ENCODE measurements at places on chromosomes 2 and 18.

DNA sequence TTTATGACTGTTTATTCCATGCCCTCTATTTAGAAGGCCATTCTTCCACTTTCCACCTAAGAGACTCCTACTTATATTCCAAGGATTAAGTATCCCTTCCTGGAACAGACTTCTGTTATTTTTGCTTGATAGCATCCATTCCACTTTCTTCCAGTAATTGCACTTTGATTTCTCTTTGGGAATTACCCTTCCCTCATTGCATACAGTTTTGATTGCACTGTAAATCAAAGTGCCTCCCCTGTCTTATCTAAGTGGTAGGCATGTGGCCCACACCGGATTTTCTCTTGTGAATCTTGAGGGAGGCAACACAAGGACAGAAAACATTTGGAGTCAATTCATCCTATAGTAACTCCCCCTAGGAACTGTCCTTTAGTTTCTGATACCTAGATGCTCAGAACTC lies 120.4 kb downstream of the PDE11A start:
- no peak for DNase-seq

GRCh38 chr2:45852450-45853150 lies 201.1 kb downstream of the PRKCE start:
- DNase-seq: peak; percentile 32

GRCh38 chr2:64763126-64763525 lies 109.4 kb upstream of the SERTAD2 start:
- DNase-seq: no peak

- DNase-seq: no peak
Observed at GRCh38 chr2:148362144-148362796, 282.3 kb upstream of the EPC2 start.

DNA sequence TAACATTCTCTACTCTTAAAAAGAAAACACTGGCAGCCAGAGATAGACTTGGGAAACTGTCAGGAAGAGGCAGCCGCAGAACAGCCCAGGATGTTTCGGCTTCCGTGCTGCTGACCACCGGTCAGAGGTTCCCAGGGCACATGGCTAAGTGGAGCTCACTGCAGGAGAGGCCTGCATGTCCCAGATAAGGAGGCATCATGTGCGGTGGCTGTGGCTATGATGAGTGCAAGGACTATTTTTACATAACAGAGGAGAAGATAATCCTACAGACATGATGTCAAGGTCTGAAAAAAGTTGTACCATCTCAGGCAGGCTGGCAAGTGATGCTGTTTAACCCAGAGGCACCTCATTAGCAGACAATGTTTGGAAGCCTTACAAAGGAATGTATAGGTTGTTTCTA lies 252.3 kb downstream of the CYRIA start:
- no peak for DNase-seq

- DNase-seq: no peak
Observed at GRCh38 chr2:233338812-233339368, 15.4 kb upstream of the DGKD start.

GRCh38 chr2:231554327-231554726 lies 24.1 kb upstream of the NMUR1 start:
- DNase-seq: no peak

- DNase-seq: no peak
Observed at GRCh38 chr2:220556658-220557057, 929.2 kb downstream of the SLC4A3 start.

- no peak for DNase-seq
Observed at GRCh38 chr2:176463546-176463945, 194.3 kb downstream of the MTX2 start.

GRCh38 chr18:22778996-22779395 lies 154.1 kb upstream of the RBBP8 start:
- no peak for DNase-seq

- no peak for DNase-seq
Observed at GRCh38 chr2:20322527-20323300, 27.9 kb downstream of the PUM2 start.

DNA sequence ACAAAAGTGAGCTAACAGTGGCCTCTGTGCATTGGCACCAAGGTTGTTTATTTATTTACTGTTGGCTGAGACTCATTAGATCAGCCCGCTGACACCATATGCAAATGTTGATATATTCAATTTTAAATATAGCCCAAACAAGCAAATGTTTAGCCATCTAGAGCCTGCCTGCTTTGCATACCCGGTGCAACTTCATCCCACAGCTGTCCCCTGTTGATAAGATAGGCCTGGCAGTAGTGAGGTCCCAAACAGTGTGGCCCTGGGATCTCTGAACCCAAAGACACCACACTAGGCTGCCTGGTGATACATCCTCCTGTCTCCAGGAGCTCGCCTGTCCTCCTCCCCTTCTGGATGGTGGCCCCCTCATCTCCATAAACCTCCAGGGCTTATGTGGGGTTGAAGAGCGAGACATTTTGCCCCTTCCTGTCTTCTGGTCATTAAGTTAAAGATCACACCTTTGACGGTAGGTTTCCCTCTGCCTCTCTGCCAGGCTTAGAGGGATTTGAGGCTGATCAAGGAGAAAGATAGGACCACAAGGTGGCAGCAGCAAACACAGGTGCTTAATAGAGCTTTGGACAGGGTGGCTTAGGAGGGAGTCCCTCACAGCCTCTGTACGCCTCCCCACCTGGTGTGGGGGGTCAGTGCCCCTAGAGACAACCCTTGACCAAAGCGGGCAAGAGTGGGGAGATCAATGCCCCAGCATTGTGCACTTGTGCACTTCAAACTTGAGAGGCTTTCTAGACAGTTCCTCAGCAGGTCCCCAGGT lies 23.7 kb upstream of the MYO5B start:
- DNase-seq: no peak

GRCh38 chr2:178204977-178205376 lies 10.7 kb downstream of the OSBPL6 start:
- DNase-seq: no peak

DNA sequence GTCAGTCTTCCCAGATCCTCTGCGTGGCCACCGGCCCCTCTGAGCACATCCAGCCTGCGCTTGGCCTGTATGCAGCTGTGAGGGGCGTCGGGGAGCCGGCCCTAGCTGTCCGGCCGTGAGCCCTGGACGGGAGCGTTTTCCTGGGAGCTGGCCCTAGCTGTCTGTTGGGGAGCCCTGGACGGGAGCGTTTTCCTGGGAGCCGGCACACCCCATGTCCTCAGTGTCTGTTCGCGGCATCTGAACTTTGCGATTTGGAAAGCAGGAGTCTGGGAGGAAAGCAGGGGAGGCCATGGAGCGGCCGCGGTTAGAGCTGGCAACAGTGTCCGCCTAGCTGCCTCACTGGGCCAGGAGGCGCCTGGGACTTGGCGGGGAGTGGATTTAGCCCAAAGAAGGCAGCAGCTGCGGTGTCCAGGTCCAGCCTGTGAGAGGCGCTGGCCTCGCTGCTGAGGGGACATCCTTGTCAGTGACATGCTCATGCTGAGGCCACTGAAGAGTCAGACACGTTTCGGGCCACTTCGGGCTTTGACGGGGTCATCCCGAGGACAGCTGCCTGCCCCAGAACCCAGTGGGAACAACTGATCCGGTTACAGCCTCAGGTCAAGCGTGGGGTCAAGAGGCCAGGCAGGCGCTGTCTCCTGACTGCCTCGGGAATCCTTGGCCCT lies 75.8 kb downstream of the KCNG2 start:
- DNase-seq: no peak

DNA sequence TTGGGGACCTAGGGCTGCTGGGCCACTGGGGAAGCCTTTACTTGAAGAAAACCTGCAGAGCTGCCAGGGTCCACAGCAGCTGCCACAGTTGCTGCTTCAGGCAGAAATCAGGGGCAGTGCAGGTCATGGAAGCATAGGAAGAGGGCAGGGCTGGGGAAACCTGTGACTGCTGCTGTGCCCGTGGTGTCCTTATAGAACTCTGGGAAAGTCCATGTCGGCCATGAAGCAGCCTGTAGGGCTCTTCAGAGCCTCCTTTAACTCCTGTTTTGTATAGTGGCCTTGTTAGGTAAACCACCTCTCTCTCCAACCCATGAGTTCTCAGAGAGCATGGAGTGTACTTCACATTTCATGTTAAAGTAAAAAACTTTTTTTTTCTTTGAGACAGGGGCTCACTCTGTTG lies 62.1 kb downstream of the SMAD4 start:
- no peak for DNase-seq

GRCh38 chr2:43050866-43051265 lies 175.5 kb downstream of the ZFP36L2 start:
- no peak for DNase-seq

DNA sequence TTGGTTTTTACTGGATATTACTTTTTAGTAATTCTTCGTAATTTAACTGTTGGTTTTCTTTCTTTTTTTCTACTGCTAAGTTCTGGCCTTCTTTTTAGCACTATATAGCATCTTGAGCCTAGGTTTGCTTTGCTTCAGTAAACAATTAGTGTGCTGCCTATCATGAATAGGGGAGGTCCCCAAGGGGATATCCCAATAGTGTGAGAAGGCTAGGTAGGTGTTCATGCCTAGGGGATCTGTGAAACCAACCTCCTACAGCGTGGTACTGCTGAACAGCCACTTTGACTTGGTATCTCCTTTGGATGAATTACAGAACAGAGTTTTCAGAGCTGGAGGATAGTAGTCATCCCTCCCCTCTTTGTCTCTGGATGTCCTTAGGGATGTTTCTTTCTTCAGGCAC lies 310.2 kb upstream of the HNMT start:
- no peak for DNase-seq

DNA sequence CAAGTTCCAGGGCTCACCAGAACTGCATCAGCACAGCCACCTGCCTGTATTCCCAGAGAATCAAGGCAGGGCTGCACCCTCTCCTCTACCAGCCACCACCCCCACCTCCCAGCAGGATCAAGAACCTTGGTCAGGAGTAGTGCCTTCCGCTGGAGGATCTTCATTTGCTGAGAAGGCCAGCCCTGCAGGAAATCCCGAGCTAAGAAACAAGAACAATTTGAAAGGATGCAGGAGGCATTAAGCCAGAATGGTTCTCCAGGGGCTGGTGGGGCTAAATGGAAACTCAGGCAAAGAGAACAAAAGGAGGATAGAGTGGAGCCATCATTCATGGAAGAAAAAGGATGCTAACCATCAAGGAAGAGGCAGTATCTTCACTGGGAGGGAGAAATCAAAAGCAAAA lies 147.3 kb upstream of the SLC14A2 start:
- DNase-seq: no peak

- DNase-seq: no peak
Observed at GRCh38 chr2:225207043-225207442, 164.8 kb upstream of the DOCK10 start.

- DNase-seq: no peak
Observed at GRCh38 chr2:211367711-211368110, 811.3 kb downstream of the CPS1 start.

GRCh38 chr2:192500550-192501200 lies 305.9 kb upstream of the TMEFF2 start:
- DNase-seq: no peak

- no peak for DNase-seq
Observed at GRCh38 chr2:62467475-62468321, 38.3 kb downstream of the TMEM17 start.

DNA sequence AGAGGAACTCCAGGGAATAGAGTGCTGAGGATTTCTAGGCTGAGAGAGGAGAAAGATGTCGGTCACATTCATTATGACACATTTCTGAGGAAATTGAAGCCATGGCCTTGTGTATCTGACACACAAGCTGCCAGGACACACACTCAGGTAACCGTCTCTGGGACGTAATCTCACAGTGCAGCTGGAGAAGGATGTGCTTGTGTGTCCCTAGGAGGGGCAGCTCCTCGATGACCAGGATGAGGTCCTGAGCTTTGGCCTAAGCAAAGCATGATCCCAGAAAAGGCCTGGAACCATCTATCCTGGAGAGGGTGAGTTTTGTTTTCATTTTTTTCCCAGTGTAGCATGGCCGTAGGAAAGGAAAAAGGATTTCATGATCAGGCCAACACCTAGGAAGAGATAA lies 102.2 kb downstream of the CAPN13 start:
- no peak for DNase-seq

DNA sequence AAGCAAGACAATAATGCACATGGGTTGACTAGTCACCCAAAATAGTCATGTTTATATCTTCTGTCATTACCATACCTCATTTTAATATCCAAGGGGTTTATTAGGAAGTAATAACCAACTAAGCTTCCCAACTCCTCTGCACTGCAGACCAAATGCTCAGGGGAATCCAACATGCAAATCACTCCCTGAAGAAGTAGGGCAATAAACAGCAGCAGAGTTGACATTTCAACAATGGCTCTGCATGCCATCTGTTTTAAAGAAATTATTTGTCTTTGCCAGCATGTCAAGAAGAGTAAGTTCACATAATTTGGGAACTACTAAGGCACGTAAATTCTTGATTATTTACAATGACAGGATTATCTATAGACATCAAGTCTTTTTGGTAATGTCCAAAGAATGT lies 84.4 kb upstream of the LYPD1 start:
- DNase-seq: no peak

- DNase-seq: peak; percentile 88
Observed at GRCh38 chr2:176565641-176566323, 296.5 kb downstream of the MTX2 start.

- no peak for DNase-seq
Observed at GRCh38 chr2:65062843-65063825, 6.9 kb downstream of the CEP68 start.

DNA sequence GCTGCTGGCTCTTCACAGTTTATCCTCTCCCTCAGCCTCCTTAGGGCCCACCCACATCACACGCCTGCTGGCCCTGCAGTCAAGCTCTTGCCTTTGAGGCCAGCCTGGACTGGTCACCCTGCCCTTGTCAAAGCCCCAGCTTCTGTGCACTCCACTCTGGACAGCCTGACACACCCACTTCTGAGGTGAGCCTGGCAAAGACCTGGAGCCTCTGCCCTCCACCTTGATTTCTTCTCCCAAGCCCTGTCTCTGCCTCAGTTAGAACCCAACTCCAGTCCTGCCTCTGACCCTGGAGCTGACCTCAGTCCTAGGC lies 37.0 kb upstream of the TAF1B start:
- DNase-seq: no peak

GRCh38 chr2:159226059-159226461 lies 60.4 kb downstream of the WDSUB1 start:
- DNase-seq: no peak

- DNase-seq: no peak
Observed at GRCh38 chr2:201237486-201238123, 22.7 kb upstream of the CASP8 start.

- peak; percentile 37 for DNase-seq
Observed at GRCh38 chr2:8693157-8693821, 11.4 kb downstream of the ID2 start.

GRCh38 chr2:72926368-72926767 lies 9.0 kb downstream of the EMX1 start:
- DNase-seq: no peak

DNA sequence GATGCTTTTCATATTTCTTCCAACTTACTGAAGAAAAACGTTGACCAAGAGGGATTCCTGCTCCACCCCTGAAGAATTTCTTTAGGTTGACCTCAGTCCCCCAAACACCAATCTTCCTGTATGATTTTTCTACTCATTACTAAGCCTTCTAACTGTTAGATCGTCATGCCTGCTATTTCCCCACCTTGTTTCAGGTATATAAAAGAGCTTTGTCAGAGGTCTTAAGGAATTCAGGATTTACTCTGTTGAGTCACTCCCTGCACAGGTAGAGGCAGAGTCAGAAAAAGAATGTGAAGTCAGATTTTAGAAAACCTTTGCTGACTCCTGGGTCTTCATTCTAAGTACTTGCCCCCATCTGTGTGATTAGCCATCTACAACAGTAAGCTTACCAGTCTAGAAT lies 83.8 kb upstream of the NOSTRIN start:
- DNase-seq: no peak

Measured in NCI-H774 (cell line).